ENCODE measurements at places on chromosomes 5 and 9.

- DNase-seq: no peak
These were observed 33.4 kb upstream of the TGFBR1 start for GRCh38 chr9:99071313-99072039.

GRCh38 chr5:143554187-143554717, 150.8 kb upstream of the NR3C1 start:
- DNase-seq: no peak

DNA sequence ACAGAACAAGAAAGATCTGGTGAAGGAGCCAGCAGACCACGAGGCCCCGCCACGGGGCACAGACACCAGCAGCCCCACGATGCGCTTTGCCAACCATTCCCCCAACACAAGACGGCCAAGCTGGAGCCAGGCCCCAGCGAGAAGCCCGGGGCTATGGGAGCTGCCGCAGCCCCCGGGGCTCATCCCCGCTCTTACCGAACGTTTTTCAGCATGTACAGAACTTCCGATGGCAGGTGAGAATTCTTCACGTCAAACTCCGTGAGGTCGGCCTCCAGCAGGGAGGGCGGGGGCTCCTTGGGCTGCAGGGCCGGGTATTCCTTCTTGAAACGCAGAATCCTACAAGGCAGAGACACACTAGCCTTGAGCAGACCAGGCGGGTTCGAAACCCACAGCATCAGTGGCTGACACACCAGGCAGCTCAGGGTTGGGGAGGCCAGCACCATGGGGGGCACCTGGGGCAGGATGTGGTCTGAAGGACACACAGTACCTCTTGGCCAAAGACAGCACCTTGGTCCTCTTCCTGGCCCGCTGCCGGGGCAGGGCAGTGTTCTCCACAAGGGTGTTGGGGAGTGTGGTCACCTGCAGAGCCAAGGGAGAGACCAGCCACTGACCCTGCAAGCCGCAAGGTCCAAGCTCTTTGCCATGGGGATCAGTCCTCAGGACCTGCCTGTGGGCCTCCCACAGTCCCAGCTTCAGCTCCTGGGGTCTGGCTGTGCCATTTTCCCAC, 6.8 kb downstream of the PNPLA7 start:
- no peak for DNase-seq

DNA sequence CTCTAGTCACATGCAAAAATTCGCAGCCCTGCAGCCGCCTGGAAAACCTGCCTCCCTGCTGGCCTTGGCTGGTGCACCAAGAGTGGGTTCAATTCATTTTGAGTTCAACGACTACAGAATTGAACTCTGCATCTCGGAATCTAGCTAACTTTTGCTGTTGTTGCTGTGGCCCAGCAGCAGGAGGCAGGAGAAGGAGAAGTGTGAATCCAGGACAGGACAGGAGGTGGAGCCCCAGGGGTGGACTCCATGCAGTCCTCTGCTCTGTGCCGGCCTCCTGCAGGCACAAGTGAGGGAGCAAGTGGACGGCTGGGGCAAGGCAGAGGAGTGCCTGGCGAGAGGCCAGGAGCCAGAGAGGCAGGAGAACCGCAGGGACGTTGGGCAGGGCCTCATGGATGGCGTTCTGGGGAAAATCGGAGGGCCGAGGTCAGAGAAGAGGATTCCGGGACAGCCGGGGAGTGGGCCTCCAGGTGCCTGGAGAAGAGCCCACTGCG, 214.2 kb downstream of the FANCC start:
- DNase-seq: no peak

DNA sequence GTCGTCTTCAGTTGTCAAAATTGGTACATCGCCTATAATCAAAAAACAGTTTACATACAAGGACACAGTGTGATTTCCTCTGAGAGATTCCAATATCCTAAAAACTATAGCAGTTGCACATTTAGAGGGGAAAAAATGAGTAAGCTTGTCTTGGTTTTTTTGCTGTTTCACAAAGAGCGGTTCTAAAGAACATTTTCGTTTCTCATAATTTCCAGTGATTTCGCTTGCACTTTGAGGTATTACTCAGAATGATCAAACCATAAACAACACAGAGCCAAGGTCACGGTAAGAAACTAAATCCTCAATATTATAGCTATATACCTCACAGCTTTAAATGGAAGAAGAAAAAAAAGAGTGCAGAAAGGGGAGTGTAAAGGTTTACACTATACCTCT, 861 bp downstream of the MTX3 start:
- no peak for DNase-seq

DNA sequence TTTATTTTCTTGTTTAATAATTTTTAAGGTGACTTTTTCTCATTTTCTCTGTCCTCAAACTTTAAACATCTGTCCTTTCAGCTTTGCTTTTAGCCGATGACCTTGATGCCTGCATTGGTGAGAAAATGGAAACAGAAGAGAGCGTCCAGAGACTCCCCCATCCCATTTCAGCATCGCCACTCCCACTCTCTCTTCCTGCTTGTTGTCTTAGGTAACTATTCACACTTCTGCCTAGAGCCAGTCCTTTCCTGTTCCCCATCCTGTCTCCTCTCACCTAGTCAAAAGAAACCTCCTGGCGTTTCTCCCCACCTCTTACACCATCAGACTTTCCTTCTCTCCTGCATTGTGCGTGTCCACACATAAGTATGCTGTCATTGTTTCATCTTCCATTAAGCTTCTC, 124.6 kb downstream of the MAST4 start:
- no peak for DNase-seq

- DNase-seq: no peak
These were observed 14.5 kb downstream of the SLC6A18 start for GRCh38 chr5:1239505-1240251.

- no peak for DNase-seq
These were observed 158.1 kb downstream of the LPAR1 start for GRCh38 chr9:110880189-110880588.

DNA sequence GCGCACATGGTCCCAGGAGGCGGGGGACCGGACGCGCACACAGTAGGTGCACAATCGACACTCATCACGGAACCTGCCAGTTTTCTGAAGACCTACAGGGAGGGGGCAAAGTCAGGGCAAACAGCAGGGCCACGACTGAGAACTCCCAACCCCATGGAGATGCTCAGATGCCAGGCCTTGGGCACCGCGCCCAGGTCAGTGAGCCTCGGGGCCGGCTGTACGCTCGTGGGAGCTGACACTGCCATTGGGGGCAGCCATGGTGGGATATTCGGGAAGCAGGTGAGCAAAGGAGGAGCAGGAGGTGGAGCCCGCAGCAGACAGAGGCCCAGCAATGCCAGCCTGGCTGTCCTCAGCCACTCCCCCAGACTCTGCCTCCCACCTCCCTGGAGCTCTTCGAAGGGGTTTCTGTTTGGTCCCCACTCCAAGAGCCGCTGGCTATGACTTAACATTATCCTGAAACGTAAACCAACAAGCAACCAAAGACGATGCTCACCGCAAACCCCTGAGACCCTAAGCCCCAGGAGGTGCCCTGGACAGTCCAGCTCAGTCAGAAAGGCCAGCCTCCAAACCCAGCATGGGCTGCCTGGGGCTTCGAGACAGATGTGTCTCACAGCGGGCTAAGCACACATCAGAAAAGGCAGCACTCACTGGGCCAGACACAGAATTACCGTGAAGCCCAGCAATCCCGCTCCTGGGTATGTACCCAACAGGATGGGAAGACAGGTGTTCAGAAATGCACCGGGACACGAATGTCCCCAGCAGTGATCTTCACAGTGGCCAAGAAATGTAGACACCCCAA, 78.4 kb downstream of the VAV2 start:
- DNase-seq: no peak

DNA sequence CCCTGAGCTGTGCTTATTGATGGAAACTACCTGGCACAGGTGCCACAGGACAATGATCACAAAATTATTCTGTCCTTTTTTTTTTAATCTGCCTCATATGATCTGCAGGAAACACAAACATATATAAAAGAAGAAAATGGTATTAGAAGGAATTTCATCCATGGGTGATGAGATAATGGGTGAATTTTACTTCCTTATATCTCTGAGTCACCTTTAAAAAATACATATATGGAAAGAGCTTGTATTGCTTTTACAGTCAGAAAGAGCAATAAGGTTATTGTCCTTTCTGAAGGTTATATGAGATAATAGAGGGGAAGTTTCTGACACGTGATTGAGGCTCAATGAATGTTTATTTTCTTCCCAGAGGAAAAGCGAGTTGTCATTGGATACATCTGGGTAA, 31.6 kb downstream of the NEURL1B start:
- DNase-seq: no peak

GRCh38 chr9:73219985-73220626, 68.4 kb downstream of the ANXA1 start:
- DNase-seq: peak; percentile 26
